ENCODE measurements at places on chromosomes 4 and X. TPM values are rescaled to one million over a fixed set of nuclear protein-coding genes. Genes with fewer than 3 reads are reported as not detected.

The TASL gene
- 6.2 TPM for total RNA-seq

DNA sequence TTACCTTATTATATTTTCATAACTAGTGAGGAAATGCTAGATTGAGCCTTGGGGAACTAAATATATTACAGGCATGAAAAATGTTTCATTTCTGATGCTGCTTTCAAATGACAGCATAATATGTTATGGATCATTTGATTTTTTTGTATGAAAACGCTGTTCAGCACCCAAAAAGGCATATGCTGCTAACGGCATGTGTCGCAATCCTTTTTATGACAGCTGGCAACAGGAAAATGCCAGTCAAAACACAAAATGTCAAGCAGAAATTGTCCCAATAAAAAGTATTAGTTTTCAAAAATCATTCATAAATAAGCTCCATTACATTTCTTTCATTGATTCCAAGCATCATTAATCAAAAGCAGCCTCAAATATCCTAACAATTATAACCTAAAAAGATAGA, 1244.5 kb downstream of the PCDH7 start:
- no peak overlapping the region for H3K27ac ChIP-seq
- H3K4me3 ChIP-seq: no peak overlapping the region
- no peaks in the 10 kb centered on the region for H3K36me3 ChIP-seq
- DNase-seq: no peak

The CLIC2 gene
- 66.4 TPM for total RNA-seq

GRCh38 chrX:69237236-69237635, 72.0 kb upstream of the PJA1 start:
- H3K4me1 ChIP-seq: no peaks in the 10 kb centered on the region
- no peak overlapping the region for H3K4me3 ChIP-seq
- no peaks in the 10 kb centered on the region for H3K27me3 ChIP-seq
- no peaks in the 10 kb centered on the region for H3K36me3 ChIP-seq
- H3K27ac ChIP-seq: no peak overlapping the region

The CYTL1 gene
- total RNA-seq: 0.73 TPM

The RNF128 gene
- 13.3 TPM for total RNA-seq

GRCh38 chrX:11543249-11543648, 122.5 kb downstream of the ARHGAP6 start:
- DNase-seq: no peak
- H3K36me3 ChIP-seq: no peaks in the 10 kb centered on the region
- no peaks in the 10 kb centered on the region for H3K4me1 ChIP-seq

- no peaks in the 10 kb centered on the region for H3K36me3 ChIP-seq
- H3K4me1 ChIP-seq: peaks cover 37% of the 10 kb centered on the region
- H3K27me3 ChIP-seq: no peaks in the 10 kb centered on the region
Observed at GRCh38 chr4:73224886-73225285, 33.7 kb downstream of the ANKRD17 start.

The PPEF2 gene
- not detected for total RNA-seq

The GAGE12F gene
- not detected for total RNA-seq

DNA sequence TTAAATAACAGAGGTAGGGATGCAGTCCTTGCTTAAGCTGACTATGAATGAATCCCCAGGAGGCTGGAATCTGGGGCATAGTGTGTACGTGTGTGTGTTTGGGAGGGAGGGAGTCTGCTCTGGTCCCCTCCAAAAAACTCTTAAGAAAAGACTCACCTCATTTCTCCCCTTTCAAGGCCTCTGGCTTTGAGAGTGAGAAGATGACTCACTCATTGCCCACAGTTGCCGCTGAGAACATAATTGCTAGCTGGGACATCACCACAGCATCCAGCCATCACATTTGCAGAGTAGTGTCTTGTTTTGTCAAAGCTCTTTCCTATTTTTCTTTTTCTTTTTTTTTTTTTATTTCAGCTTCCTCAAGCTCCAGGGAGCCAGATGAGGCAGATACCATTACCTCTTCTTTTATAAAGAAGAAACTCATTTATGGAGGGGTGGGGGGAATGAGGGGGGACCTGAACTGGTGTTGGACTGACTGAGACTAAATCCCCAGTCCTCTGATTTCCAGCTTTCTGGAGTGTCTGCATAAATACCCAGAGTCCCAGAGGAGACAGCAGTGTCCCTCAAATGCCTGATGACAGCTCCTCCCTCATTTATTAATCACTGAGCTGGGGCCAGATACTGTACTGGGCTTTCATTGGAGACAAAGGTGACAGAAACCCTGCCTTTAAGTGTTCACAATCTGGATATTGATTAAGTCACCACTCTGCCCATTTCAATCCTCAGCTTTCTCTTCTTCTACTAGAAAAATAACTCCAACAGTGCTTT, 61.9 kb upstream of the LAS1L start:
- DNase-seq: no peak
- H3K4me3 ChIP-seq: no peak overlapping the region
- no peaks in the 10 kb centered on the region for H3K27me3 ChIP-seq
- peaks cover 51% of the 10 kb centered on the region for H3K4me1 ChIP-seq
- H3K36me3 ChIP-seq: no peaks in the 10 kb centered on the region

The ZDHHC15 gene
- 2.7 TPM for total RNA-seq

The SPANXD gene
- not detected for total RNA-seq

DNA sequence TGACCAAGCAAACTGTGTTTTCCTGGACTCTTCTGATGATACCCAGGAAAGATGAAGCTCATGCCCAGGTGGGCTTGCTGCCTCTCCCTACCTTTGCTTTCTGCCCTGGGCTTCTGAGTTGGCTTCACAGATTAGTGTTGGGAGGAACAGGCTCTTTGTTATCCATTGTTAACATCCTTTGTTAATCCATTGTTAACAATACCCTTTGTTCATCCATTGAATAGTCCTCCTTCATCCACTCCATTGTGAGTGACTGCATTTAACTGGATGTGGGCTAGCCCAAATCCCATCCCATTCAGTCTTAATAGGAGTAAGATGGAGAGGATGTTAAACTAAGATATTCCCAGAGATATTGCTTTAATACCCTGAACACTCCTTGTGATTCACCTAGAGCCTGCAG, 199.0 kb upstream of the LNX1 start:
- H3K27me3 ChIP-seq: no peaks in the 10 kb centered on the region
- no peak overlapping the region for H3K27ac ChIP-seq
- H3K36me3 ChIP-seq: no peaks in the 10 kb centered on the region
- peaks cover 4% of the 10 kb centered on the region for H3K4me1 ChIP-seq
- no peak overlapping the region for H3K4me3 ChIP-seq

GRCh38 chr4:100721490-100721889, 203.7 kb upstream of the EMCN start:
- H3K27ac ChIP-seq: no peak overlapping the region
- DNase-seq: no peak
- H3K36me3 ChIP-seq: no peaks in the 10 kb centered on the region
- H3K4me1 ChIP-seq: no peaks in the 10 kb centered on the region
- no peak overlapping the region for H3K4me3 ChIP-seq

GRCh38 chrX:39630344-39630743, 467.4 kb downstream of the BCOR start:
- H3K4me1 ChIP-seq: no peaks in the 10 kb centered on the region
- no peak for DNase-seq
- H3K27ac ChIP-seq: no peak overlapping the region
- no peaks in the 10 kb centered on the region for H3K27me3 ChIP-seq
- no peak overlapping the region for H3K4me3 ChIP-seq
- no peaks in the 10 kb centered on the region for H3K36me3 ChIP-seq

- H3K4me3 ChIP-seq: no peak overlapping the region
- H3K27ac ChIP-seq: no peak overlapping the region
Observed at GRCh38 chr4:10947898-10948297, 263.3 kb upstream of the CLNK start.

DNA sequence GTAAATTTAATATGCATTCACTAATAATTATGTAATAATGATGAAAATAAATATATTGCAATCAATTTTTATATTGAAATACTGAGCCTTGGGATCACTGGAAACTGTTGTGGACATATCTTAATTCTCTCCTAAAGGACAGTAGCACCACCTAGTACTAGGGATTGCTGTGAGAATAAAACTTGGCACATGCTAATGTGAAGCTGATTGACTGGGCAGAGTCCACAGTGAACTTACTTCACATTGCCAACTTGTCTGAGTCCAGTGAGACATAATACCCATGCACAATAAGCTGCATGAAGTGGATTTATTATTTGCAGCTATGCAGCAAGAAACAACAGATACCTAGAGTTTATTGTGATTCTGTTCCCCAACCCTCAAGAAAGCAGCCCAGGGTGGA, 131.1 kb downstream of the GABRG1 start:
- no peaks in the 10 kb centered on the region for H3K4me1 ChIP-seq
- DNase-seq: no peak
- H3K27ac ChIP-seq: no peak overlapping the region
- H3K36me3 ChIP-seq: no peaks in the 10 kb centered on the region
- H3K27me3 ChIP-seq: no peaks in the 10 kb centered on the region
